ENCODE measurements at places on chromosomes 2 and 18.

- DNase-seq, result no peak
Measured at GRCh38 chr2:74576211-74576862, 21.8 kb downstream of the DOK1 start.

- no peak for DNase-seq
Measured at GRCh38 chr18:46320928-46321711, 216.9 kb downstream of the HAUS1 start.

DNA sequence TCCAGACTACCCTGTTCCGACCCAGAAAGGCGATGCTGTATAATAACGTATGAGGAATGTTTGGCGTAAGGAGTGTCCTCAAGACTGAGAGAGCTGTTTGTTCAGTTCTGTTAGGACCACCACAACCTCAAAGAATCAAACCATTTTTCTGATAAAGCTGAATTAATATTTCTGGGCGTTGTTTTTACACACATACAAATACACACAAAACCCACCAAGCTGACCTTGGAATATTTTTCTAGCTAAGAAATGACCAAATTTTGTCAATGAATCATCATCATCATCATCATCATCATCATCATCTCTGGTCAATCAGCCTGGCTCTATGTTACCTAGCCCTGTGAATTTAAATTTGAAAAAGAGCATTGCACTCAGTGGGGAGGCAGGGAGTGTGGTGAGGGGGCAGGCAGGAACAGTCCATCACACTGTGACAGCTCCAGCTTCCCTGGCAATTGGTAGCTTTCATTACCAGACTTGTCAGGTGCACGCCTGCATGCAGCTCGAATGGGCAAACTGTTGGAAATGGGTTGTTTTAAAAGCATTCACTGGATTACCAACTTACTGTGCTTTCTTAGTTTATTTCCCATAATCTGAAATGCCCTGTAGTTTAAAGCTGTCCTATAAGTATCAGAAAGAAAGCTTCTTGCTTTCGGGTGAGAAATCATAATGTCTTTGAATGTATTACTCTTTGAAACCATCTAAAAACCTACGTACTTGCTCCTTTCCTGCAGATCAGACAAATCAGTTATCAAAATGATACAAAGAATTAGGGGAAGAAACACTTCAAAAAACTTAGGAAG lies 6.9 kb upstream of the POU3F3 start:
- no peak for DNase-seq

DNA sequence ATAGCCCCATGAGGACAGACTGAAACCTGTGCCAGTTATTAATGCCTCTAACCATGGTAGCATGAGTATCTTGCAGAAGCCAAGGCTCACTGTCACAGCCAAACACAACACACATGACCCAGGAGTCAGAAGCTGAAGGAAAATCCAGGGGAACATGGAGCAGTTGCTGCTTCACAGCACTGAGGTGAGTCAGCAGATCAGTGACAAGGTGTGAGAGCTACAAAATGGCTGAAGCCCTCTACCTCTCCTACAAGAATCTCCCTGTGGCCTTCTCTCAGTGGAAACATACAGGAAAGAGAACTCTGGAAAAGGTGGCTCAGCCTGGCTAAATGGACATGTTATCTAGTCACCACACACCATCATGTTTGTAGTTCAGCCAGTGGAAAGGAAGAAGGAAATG lies 93.5 kb downstream of the NAB1 start:
- no peak for DNase-seq

DNA sequence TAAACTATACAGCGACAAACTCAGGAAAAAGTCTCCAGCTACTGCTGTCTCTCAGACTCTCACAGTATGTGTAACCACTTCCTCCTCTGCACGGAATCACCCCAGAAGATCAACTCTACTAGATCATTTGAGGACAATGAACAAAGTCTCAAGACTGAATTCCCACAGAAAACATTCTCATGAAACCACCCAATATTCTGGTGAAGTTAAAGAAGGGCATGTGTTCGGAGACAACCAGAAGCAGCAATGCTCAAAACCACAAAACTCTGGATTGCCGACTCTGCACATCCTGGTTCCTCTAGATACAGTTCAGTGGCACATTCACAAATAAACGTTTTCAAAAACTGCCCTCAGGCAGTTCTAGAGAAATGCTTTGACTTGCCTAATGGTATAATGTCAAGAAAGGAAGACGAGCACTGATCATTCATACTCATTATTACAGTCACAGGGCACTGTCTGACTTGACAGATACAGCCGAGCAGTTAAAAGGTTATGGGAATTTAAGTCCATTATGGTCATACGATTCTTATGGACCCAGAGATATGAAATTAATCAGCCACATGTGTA lies 91.9 kb upstream of the STK17B start:
- no peak for DNase-seq

- DNase-seq, result no peak
Measured at GRCh38 chr2:195813421-195813820, 156.4 kb downstream of the SLC39A10 start.

GRCh38 chr18:25935356-25935755 lies 155.1 kb downstream of the SS18 start:
- DNase-seq, result no peak

GRCh38 chr2:140994856-140995255 lies 1136.0 kb downstream of the LRP1B start:
- DNase-seq, result no peak

DNA sequence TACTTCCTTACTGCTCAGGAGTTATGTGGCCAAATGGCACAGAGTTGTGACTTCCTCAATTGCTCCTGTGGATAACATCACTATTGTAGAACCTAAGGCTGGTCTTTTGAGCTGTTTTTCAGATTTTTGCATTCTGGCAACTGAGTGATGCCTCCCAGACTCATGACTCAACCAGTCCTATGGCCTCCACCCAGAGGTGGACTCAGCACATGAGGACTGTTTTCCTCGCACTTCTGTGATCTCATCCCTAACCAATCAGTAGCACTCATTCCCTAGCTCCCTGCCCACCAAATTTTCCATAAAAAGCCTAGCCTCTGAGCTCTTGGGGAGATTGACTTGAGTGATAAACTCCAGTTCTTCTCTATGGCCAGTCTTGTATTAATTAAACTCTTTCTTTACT lies 407.9 kb upstream of the TNP1 start:
- DNase-seq, result no peak

GRCh38 chr2:234955091-234955591 lies 3.3 kb downstream of the SH3BP4 start:
- DNase-seq, result no peak

- DNase-seq, result no peak
Measured at GRCh38 chr2:223486751-223487150, 115.4 kb downstream of the SCG2 start.

DNA sequence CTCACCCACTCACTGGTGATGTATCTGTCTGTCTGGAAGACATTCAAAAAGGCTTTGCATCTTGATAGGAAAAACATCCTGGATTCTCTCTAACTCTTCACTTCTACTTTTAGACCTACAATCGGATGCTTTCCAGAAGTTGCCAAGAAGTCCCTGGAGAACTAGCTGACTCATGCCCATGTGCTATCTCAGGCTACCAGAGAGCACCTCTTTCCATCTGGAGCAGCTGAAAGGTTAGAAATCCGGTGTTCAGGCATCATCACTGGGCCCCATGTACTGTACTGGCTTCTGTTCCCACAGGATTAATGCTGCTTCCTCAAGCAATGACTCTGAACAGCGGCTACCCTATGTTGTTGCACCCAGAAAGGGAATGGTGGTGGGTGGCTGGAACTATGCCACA lies 259.0 kb downstream of the NBAS start:
- no peak for DNase-seq

DNA sequence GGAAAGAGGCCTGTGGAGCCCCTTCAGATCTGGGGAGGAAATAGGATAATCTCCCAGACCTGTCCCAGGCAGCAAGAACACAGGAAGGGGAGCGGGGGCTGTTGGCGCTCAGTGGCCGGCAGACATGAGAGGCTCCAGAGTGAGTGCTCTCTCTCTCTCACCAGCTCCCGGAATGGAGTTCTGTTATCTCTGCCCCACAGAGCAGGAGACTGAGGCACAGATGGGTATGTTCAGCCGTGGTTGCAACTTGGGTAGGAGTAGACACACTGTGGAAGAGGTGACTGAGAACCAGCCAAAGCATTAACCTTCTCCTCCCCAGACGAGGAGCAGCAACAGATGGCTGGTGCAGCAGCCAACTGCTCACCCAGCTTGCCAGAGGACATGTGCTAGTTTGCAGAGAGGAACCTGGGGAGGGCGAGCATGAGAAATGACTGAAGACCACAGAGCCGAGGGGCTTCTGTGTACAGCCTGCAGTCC lies 82.0 kb downstream of the NRP2 start:
- peak; percentile 24 for DNase-seq

- no peak for DNase-seq
Measured at GRCh38 chr2:151289972-151290866, 751 bp upstream of the NMI start.

DNA sequence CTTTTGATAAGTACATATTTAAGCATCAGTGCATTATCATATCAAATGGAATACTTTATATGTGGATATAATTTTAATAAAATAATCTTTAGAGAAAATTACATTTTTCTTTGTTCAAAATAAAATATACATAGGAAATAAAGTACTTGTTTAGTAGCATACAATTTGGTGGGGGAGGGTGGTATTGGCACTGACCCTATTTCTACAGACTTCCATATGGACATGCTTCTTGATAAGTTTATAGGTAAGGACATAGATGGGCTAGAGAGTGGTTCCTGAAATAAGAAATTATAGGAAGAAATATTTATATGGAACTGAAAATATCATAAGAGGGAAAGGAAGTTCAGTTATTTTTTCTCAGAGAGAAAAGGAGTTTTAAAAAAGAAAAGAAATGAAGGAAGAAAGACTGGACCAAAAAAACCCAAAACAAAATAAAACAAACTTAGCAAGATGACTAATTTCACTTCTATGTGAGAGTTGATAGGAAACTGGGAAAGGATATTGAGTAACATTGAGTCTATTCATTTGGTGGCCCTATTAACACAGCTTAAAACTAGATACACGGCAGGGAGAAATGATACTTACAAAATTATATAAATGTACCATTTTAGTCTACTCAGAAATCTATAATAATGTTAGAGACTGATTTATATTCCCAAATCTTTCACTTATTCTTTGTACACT lies 505.9 kb downstream of the ERBB4 start:
- no peak for DNase-seq

Measured in cerebellar nuclear complex (tissue), 1 donor.